Peyer's patch (tissue), 4 donors: ENCODE measurements at places on chromosomes 12 and 14. TPM values are rescaled to one million over a fixed set of nuclear protein-coding genes. Genes with fewer than 3 reads are reported as not detected.

BDKRB2 gene
- 16.3 TPM for total RNA-seq

DNA sequence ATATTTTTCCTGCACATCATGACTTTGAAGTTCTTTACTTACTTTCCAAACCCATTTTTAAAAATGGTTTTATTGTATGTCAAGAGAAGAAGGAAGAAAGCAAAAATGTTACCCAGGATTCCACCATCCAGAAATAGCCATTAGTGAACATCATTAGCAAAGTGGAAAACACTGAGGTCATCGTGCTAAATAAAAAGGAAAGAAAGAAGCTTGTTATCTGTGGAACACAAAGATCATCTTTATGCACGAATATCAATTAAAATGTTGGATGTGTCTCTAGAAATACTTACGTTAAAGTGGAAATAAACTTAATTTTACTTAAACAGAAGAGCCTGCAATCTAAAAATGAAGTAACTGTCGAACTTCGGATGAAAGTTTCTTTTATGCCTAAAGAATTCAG lies 27.3 kb downstream of the SFSWAP start:
- DNase-seq = no peak
- no peaks in the 10 kb centered on the region for H3K27me3 ChIP-seq
- H3K4me1 ChIP-seq = no peaks in the 10 kb centered on the region
- peaks cover 80% of the 10 kb centered on the region for H3K36me3 ChIP-seq
- H3K4me3 ChIP-seq = no peak overlapping the region
- no peak overlapping the region for H3K27ac ChIP-seq

VRTN gene
- not detected for total RNA-seq

- no peak overlapping the region for H3K4me3 ChIP-seq
- H3K27me3 ChIP-seq = no peaks in the 10 kb centered on the region
- no peaks in the 10 kb centered on the region for H3K36me3 ChIP-seq
- no peak for DNase-seq
- no peak overlapping the region for H3K27ac ChIP-seq
Observed at GRCh38 chr14:96178461-96179321, 25.9 kb upstream of the BDKRB2 start.

C12orf56 gene
- total RNA-seq = not detected

GRCh38 chr12:80607361-80608135 lies 99.9 kb upstream of the MYF6 start:
- no peaks in the 10 kb centered on the region for H3K4me1 ChIP-seq
- H3K27ac ChIP-seq = no peak overlapping the region
- no peak overlapping the region for H3K4me3 ChIP-seq
- H3K36me3 ChIP-seq = no peaks in the 10 kb centered on the region
- peaks cover 4% of the 10 kb centered on the region for H3K27me3 ChIP-seq
- no peak for DNase-seq

GRCh38 chr12:90261283-90261682 lies 552.6 kb upstream of the ATP2B1 start:
- H3K4me1 ChIP-seq = no peaks in the 10 kb centered on the region
- no peaks in the 10 kb centered on the region for H3K36me3 ChIP-seq
- H3K27ac ChIP-seq = no peak overlapping the region

GRCh38 chr14:59362513-59362912 lies 102.7 kb downstream of the GPR135 start:
- peaks cover 34% of the 10 kb centered on the region for H3K4me1 ChIP-seq
- DNase-seq = no peak
- no peaks in the 10 kb centered on the region for H3K27me3 ChIP-seq
- H3K4me3 ChIP-seq = no peak overlapping the region

KRT6C gene
- total RNA-seq = 0.67 TPM

GRCh38 chr14:92906823-92907222 lies 16.1 kb upstream of the CHGA start:
- no peaks in the 10 kb centered on the region for H3K27me3 ChIP-seq
- H3K4me1 ChIP-seq = no peaks in the 10 kb centered on the region
- no peak overlapping the region for H3K4me3 ChIP-seq
- no peak for DNase-seq
- H3K27ac ChIP-seq = no peak overlapping the region

BEGAIN gene
- total RNA-seq = not detected

DNA sequence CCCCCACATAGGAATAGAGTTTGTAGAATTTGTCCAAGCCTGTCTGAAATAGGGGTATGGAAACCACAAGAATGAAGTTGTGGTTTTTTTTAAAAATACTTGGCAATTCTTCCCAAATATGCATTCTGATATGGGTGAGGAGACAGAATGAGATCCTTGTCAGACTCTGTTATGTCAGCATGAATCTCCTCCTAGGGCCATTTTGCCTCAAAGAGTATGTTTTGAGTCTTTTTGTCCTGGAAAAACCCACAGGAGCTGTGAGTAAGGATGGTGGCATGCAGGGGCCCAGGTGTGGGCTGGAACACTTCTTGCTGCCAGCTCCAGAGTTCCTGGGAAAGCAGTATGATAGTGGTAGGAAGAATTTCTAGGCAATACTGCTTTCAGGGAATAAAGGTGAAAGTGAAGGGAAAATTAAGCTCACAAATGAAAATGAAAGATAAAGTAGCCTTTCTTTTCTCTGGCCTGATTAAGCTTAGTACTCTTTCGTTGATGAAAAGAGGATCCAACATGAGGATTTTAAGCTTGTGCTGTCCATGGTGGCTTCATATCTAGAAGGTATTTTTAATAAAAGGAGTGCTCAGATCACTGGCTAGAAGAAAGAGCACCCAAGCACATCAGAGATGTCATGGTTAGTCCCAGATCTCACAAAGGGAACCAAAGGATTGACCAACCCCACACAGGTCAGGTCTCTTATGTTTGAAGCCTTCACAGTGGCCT lies 130.8 kb downstream of the LLPH start:
- no peak for DNase-seq
- no peaks in the 10 kb centered on the region for H3K4me1 ChIP-seq
- H3K27me3 ChIP-seq = no peaks in the 10 kb centered on the region
- no peak overlapping the region for H3K4me3 ChIP-seq
- no peaks in the 10 kb centered on the region for H3K36me3 ChIP-seq

GRCh38 chr12:82326905-82327503 lies 31.2 kb downstream of the CCDC59 start:
- no peak overlapping the region for H3K4me3 ChIP-seq
- no peaks in the 10 kb centered on the region for H3K36me3 ChIP-seq
- no peaks in the 10 kb centered on the region for H3K27me3 ChIP-seq
- no peak overlapping the region for H3K27ac ChIP-seq

- no peaks in the 10 kb centered on the region for H3K4me1 ChIP-seq
- no peaks in the 10 kb centered on the region for H3K27me3 ChIP-seq
- no peaks in the 10 kb centered on the region for H3K36me3 ChIP-seq
- H3K4me3 ChIP-seq = no peak overlapping the region
- H3K27ac ChIP-seq = no peak overlapping the region
Observed at GRCh38 chr12:10457760-10458159, 4.6 kb upstream of the KLRC1 start.

- no peak overlapping the region for H3K27ac ChIP-seq
- H3K27me3 ChIP-seq = no peaks in the 10 kb centered on the region
- no peaks in the 10 kb centered on the region for H3K36me3 ChIP-seq
- no peak overlapping the region for H3K4me3 ChIP-seq
- no peaks in the 10 kb centered on the region for H3K4me1 ChIP-seq
Observed at GRCh38 chr12:42794806-42795205, 205.3 kb upstream of the PRICKLE1 start.

GRCh38 chr14:94481468-94482131 lies 5.6 kb upstream of the SERPINA9 start:
- no peaks in the 10 kb centered on the region for H3K36me3 ChIP-seq
- no peaks in the 10 kb centered on the region for H3K4me1 ChIP-seq
- H3K4me3 ChIP-seq = no peak overlapping the region
- H3K27ac ChIP-seq = no peak overlapping the region

DNA sequence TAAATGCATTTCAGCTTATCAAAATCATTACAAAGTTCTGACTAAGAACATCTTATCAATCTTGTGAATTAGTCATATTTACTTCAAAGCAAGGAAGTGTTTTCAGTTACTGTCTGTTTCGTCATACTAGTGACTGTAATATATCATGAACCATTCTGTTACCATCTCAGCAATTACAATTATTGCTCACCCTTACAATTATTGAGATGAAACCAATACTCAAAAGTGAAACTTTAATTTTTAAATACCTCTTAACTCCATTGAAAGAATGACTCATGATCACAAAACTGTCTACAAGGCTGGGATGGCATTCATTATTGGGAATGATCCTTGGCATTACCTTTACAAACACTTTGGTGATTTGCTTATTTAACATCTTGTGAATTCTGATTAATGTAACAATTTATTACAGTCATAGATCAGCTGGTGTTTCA lies 90.3 kb downstream of the RPS6KA5 start:
- no peak overlapping the region for H3K4me3 ChIP-seq
- DNase-seq = no peak
- H3K4me1 ChIP-seq = no peaks in the 10 kb centered on the region

DNA sequence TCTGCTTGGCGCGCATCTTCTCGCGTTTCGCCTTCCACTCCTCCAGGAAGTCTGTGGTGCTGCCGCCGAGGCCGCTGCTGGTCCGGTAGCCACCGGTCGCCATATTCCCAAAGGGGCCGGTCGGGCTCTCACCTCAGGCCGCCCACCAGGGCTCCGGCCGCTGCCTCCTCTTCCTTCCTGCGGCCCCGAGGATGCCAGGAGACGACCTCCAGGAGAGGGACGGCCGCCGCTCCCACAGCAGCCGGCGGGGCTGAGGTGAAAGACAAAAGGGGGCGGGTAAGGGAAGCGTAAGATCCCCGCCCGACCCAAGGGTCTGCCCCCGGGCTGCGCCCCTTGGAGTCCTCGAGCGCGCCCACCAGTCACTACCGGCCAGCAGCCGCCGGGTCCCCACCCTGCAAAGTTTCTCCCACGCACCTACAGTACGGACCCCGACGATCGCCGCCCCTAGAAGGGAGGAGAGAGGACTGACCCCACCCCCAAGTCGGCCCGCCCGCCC lies 574 bp downstream of the PAWR start:
- no peaks in the 10 kb centered on the region for H3K27me3 ChIP-seq
- no peak for DNase-seq
- peak overlapping the region; percentile 77 for H3K4me3 ChIP-seq
- H3K27ac ChIP-seq = peak overlapping the region; percentile 92

- no peaks in the 10 kb centered on the region for H3K4me1 ChIP-seq
- no peak for DNase-seq
- H3K36me3 ChIP-seq = no peaks in the 10 kb centered on the region
- no peak overlapping the region for H3K27ac ChIP-seq
- H3K4me3 ChIP-seq = no peak overlapping the region
Observed at GRCh38 chr12:65565601-65566560, 258.4 kb upstream of the HMGA2 start.

UNG gene
- 19.0 TPM for total RNA-seq

GRCh38 chr14:49134940-49135339 lies 451.2 kb downstream of the RPS29 start:
- no peak for DNase-seq
- H3K27me3 ChIP-seq = no peaks in the 10 kb centered on the region
- H3K4me3 ChIP-seq = no peak overlapping the region
- no peaks in the 10 kb centered on the region for H3K4me1 ChIP-seq
- H3K36me3 ChIP-seq = no peaks in the 10 kb centered on the region

GRCh38 chr14:50383618-50384225 lies 13.0 kb downstream of the CDKL1 start:
- no peak overlapping the region for H3K27ac ChIP-seq
- H3K27me3 ChIP-seq = no peaks in the 10 kb centered on the region
- no peak overlapping the region for H3K4me3 ChIP-seq
- no peaks in the 10 kb centered on the region for H3K36me3 ChIP-seq

VDR gene
- total RNA-seq = 193 TPM

DNA sequence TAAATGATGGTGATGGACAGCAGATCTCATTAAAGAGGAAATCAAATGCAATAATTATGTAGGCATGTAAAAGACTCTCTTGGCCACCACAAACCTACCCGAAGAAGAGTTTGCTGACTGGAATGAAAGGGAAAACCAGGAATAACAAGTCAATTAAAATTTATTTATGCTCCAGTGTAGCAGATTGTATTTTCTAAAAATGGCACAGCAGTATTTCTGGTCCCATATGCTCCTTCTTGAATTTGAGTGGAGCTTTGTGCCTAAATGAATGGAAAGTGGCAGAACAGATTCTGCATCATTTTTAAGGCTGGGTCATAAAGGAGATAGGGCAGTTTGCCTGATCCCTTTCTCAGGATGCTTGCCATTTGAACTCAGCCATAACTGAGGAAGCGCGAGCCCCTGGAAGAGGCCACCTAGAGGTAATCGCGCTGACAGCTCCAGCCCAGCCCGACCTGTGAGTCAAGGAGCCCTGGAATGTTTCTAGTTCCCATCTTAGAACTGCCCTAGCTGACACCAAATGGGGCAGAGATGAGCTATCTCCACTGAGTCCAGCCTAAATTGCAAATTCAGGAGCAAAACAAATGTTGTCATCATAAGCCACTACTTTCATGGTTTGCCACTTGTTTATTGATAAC lies 229.2 kb upstream of the TMTC1 start:
- no peaks in the 10 kb centered on the region for H3K36me3 ChIP-seq
- no peak overlapping the region for H3K4me3 ChIP-seq
- DNase-seq = no peak
- H3K27me3 ChIP-seq = no peaks in the 10 kb centered on the region
- no peaks in the 10 kb centered on the region for H3K4me1 ChIP-seq

- DNase-seq = peak; percentile 65
- no peaks in the 10 kb centered on the region for H3K36me3 ChIP-seq
- H3K27me3 ChIP-seq = no peaks in the 10 kb centered on the region
Observed at GRCh38 chr12:48001505-48002413, 2.5 kb downstream of the COL2A1 start.

- no peak overlapping the region for H3K4me3 ChIP-seq
- H3K36me3 ChIP-seq = no peaks in the 10 kb centered on the region
- H3K27ac ChIP-seq = no peak overlapping the region
- H3K27me3 ChIP-seq = no peaks in the 10 kb centered on the region
- H3K4me1 ChIP-seq = no peaks in the 10 kb centered on the region
Observed at GRCh38 chr12:89827592-89827991, 119.0 kb upstream of the ATP2B1 start.

- H3K27ac ChIP-seq = no peak overlapping the region
- no peaks in the 10 kb centered on the region for H3K27me3 ChIP-seq
- no peak overlapping the region for H3K4me3 ChIP-seq
- H3K4me1 ChIP-seq = no peaks in the 10 kb centered on the region
- no peaks in the 10 kb centered on the region for H3K36me3 ChIP-seq
Observed at GRCh38 chr14:100872259-100873095, 31.0 kb downstream of the RTL1 start.

CLEC4C gene
- total RNA-seq = not detected

PPFIA2 gene
- total RNA-seq = 3.2 TPM
